ENCODE measurements at places on chromosomes 7 and 10.
A peak's percentile ranks its signal among the peaks of the same experiment; 100 is the strongest.

GRCh38 chr7:24914465-24914859, 65.5 kb downstream of the OSBPL3 start:
- no peak for DNase-seq

DNA sequence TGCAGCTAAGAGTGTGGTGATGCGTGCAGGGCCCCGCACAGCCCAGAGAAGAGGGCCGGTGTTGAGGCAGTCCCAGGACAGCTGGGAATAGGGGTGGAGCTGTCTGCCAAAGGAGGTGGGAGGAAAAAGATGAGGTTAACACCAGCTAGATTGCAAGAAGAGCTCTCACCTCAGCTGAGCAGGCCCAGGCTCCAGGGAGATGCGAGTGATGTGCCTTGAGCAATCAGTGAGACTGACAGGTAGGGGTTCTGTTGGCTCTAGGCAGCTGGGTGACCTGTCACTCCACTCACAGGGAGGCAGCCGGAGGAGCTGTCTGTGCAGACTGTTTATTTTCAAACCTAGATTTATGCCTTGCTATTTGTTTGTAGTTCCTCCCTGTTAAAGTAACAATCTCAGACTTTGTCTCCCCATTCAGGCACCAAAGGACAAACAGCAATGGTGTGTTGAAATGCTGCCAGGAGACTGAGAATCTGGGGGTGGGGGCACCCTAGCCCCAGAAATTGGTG, 205.1 kb upstream of the CXCL12 start:
- no peak for DNase-seq

- DNase-seq, result no peak
Measured at GRCh38 chr10:68364101-68364886, 31.6 kb upstream of the PBLD start.

DNA sequence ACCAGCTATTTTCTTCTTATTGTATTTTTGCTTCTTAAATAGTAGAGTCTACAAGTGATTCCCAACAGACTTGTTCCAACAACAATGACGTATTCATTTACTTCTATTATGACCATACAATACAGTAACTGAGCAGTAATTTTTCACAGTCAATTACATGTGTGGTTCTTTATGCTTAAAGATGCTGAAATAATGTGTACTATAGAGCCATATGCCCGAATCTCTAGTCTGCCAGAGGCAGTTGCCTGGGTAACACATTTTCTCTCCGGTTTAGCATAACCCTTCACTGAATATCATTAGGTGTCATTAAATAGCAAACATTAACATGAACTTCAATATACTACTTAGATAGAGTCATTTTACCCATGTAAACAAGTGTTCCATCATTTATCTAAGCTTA, 75.0 kb downstream of the SLC25A13 start:
- DNase-seq, result no peak

- DNase-seq, result no peak
Measured at GRCh38 chr7:151626422-151627115, 106.9 kb upstream of the RHEB start.

DNA sequence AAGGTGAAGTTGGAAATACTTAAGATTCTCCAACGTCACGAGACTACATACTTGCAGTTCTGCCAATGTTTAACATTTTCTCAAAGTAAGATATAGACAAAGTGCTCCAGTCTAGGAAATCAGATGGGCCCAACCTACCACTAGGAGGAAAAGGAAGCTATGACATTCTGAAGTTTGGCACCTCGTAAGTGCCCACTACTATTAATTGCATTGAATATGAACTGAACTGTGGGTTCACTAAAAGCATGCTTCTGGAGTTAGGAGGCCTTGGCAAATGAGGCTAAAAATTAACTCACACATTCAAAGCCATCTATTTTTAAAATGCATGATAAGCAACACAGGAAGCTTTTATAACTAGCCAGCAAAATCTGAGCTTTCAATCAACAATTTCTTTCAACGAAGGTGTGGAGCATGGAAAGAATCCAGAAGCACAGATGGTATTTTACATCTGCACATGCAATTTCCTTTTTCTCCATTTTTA, 149.7 kb downstream of the LRRTM3 start:
- DNase-seq, result no peak

- DNase-seq, result no peak
Measured at GRCh38 chr10:120480065-120480600, 23.1 kb downstream of the PLPP4 start.

DNA sequence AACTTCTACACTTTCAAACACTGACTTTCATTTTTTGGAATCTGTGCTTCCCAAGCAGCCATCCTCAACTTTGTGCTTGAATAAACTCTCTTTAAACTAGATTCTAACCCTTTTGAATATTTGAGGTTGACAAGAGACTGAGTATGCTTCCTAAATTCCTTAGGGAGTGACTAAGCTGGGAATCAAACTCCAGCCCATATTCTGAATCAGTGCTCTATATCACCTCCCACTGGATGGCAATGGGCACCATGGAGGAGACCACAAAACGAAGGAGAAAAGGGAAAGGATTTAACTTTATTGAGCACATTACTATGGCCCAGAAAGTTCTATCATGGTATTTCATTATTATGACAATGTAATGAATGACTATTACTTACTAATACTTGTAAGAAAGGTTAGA, 17.2 kb upstream of the SLC26A4 start:
- no peak for DNase-seq

GRCh38 chr10:80104066-80104926, 25.8 kb downstream of the TMEM254 start:
- no peak for DNase-seq

- no peak for DNase-seq
Measured at GRCh38 chr7:133746847-133747246, 380.3 kb upstream of the LRGUK start.

- no peak for DNase-seq
Measured at GRCh38 chr10:35797187-35797586, 155.1 kb upstream of the FZD8 start.

DNA sequence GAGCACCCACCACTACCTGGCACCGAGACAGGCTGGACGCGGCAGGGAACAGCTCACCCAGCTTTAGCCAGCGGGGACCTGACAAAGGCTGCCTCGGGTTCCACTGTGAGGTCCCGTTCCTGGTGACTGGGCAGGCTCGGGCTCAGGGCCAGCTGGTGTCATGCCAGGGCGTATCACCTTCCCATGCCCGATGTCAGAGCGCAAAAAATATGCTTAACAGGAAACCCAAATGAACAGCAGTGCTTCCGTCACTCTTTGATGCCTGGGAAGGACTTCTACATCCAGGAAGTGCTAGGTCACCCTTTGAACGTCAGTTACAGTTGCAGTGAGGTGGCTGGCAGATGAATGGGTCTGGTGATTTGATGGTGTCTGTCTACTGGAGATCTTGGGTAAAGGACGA, 106.0 kb downstream of the ADARB2 start:
- DNase-seq, result no peak

GRCh38 chr7:131656980-131657723, 100.7 kb upstream of the PODXL start:
- DNase-seq, result no peak

DNA sequence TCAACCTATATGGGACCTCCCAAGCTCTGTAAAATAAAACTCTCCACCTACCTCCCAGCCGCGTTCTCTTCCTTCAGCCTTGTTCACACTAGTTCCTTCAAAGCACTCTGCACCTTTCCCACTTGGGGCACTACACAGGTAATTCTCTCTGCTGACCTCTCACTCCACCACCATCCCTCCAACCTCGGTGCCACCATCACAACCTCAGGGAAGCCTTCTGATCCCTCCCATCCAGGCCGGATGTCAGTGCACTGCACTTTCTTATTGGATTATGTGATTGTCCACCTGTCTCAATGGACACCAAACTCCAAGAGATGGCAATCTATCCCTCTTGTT, 7.0 kb downstream of the LARP4B start:
- DNase-seq, result no peak

DNA sequence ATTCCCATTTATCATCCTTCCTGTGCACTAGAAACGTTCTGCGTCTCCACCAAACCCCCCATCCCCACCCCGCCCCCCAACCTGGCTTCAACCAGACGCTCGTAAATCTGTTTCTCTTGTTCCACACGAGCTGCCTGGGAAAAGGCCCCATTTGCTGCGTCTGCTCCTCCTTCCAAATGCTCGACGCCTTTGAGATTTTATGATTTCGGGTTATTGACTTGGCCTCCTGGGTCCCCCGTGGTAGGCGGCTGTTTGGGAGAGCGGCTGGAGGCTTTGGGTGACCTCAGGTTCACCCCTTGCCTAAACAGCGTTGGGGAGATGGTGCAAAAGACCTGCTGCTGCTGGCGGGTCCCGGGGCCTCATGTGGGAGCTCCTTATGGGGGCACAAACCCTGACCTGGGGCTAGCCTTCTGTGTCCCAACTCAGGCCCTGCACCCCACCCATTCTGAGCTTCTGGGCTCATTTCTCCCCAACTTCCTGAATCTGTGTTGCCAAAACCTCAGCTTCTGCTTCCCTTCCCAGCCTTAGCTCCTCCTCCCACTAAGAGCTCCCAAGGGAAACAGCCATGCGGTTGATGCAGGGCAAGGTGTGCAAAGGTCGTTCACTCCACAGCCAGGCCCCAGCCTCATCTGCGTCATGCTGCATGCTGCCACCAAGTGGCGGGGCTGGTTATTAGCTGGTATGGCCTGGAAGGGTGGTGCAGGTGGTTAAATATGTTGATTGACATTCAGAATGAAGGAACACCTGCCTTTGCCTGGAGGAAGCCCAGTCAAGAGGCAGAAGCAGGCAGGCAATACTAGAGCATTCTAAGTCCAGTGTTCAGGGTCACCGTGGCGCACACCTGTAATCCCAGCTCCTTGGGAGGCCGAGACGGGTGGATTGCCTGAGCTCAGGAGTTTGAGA, 49.1 kb upstream of the ELN start:
- no peak for DNase-seq

- no peak for DNase-seq
Measured at GRCh38 chr10:65125212-65125611, 1604.0 kb downstream of the REEP3 start.

GRCh38 chr7:105014693-105015389, 836 bp downstream of the KMT2E start:
- peak; percentile 24 for DNase-seq

GRCh38 chr7:30146127-30146612, 11.4 kb downstream of the MTURN start:
- no peak for DNase-seq

GRCh38 chr7:17300012-17300411, 1.6 kb downstream of the AHR start:
- DNase-seq, result no peak

GRCh38 chr7:139696552-139696951, 81.2 kb downstream of the HIPK2 start:
- DNase-seq, result no peak

DNA sequence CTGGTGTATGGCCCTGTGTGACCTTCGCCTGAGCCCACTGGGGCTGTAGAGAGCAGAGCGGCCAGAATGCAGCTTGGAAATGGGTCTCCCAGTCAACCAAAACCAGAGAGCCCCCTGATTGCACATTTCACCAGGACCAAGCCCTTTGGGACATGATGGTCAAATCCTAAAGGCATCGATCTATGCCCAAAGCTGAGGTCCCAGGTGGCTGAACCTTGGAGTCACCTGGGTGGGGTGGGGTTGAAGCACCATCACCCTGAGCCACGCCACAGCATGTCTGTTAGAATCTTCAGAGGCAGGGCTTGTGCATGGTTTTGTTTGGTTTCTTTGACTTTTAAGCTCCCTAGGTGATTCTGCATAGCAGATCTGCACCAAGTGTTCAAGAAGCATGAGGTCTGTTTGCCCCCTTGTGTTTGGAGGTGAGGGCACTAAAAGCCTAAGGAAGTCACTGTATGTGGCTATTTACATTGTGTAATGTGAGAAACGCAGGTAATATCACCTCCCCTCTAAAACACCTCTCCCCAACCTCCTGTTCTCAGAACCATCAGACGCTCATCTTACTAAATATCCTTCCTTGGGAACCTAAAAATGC, 9.6 kb downstream of the PKD1L1 start:
- DNase-seq, result no peak

DNA sequence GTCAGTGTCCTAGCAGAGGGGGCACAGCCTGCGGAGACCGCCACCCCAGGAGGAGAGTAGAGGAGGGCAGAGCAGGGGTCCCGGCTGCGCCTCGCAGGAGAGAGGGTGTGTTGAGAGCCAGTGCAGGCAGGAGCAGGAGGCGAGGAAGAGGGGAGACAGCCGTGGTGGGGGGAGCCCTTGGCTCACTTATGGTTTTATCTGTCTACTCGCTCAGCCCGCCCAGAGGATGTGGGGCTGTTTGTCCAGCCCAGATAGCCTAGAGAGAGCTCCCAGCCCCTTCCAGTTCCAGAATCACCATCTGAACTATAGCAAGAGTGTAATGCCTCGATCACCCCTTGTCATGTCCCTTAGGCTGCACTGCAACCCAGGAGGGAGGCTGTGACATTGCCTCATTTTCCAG, 26.6 kb downstream of the SLC29A3 start:
- no peak for DNase-seq

- no peak for DNase-seq
Measured at GRCh38 chr10:32338262-32338661, 8.7 kb downstream of the EPC1 start.

DNA sequence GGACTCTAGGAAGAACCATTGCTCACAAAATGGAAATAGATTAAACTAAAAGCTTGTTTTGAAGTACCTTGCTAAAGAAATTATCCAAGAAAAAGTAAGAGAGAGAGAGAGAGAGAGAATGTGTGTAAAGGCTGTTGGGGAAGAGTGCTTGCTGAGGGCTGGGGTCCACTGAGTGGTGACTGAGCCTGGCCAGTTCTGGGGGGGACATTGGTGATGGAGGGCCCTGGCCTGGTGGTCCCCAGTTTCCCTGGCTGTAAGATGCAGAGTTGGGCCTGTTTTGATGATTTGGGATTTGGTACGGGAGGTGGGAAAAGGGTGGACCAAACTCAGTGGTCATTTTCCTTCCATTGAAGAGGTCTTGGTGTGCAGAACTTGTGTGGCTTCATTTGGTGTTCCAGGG, 880 bp downstream of the RAMP3 start:
- no peak for DNase-seq

- DNase-seq, result no peak
Measured at GRCh38 chr10:129023082-129023481, 444.0 kb upstream of the MGMT start.

DNA sequence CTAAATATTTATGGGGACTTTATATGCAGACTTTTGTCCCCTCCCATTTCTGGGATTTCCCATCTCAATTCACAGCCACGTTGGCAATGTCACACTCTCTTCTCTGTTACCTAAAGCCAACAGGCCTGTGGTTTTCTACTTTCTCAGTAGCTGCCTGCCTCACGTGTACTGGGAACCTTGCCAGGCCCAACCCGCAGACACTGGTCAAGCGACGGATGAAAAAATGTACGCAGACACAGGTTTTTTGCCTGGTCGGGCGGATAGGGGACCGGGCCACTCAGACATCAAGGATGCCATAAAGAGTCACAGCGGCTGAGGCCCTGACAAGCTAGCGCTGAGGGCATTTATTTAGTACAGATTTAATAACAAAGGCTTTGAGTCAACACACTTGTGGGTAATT, 204.4 kb upstream of the DPP6 start:
- DNase-seq, result no peak

DNA sequence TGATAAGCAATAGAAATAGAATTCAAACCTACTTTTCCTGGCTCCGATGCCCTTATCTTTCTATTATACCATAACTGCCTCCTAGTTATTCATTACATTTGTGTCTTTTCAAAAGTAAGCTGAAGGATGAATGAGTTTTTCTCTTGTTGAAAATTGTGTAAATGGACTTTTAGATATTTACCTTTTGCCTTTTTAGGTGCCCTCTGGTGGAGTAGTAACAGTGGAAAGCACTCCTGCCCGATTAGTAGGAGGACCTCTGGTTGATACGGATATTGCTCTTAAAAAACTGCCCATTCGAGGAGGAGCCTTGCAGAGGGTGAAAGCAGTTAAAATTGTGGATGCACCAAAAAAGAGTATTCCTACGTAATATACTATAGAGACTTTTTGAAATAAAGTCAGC, 11.2 kb downstream of the FAM237B start:
- DNase-seq, result no peak

Measured in stimulated activated CD8-positive, alpha-beta memory T cell treated with anti-CD3 and anti-CD28 coated beads, Interleukin-7, amount 100 ng/mL, for 1 hour (primary cell).